CD4-positive, alpha-beta T cell treated with Interferon alpha-2 for 1 hour (primary cell): ENCODE measurements at places on chromosomes 2 and 18.

DNA sequence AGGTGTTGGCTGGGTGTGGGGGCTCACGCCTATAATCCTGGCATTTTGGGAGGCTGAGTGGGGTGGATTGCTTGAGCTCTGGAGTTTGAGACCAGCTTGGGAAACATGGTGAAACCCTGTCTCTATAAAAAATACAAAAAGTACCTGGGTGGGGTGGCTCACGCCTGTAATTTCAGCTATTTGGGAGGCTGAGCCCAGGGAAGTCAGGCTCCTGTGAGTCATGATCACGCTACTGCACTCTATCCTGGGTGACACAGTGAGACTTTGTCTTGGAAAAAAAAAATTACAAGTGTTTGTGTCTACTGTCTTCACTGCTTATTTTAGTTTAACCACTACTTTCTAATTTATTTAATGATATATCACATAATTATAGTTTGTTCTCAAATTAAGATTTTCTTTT is 62.7 kb upstream of the DOCK10 start:
- no peak for DNase-seq

- DNase-seq = no peak
These were observed 439.1 kb downstream of the GRB14 start for GRCh38 chr2:164182116-164182627.

GRCh38 chr18:69785466-69785865 is 162.2 kb downstream of the CD226 start:
- DNase-seq = no peak

GRCh38 chr2:212991120-212991519 is 160.3 kb downstream of the IKZF2 start:
- no peak for DNase-seq

DNA sequence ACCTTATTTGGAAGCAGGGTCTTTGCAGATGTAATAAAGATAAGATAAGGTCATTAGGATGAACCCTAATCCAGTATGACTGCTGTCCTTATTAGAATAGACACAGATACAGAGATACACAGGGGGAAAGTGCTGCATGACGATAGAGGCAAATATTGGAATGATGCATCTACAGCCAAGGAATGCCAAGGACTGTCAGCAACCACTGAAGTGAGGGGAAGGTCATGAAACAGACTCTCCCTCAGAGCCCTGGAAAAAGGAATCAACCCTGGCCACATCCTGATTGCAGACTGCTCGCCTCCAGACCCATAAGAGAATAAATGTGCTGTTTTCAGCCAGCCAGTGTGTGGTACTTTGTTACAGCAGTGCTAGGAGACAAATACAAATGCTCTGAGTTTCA is 14.8 kb downstream of the TMEM237 start:
- DNase-seq = no peak

DNA sequence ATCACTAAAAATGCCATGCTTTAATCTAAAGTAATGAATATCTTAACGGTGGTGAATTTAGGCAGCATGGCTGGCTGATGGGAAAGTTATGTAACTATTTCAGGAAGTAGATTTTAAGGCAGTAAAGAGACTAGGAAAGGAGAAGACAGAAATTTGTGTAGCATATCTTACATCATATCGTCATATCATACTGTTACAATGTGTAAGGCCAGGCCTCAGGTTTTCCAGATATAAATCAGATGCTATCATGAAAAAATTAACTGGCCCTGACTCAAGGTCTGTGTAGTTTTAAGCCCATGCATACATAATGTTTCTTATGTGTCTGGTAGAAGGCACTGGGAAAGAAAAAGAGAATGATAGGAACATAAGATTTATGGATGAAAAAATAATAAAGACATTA is 8.9 kb upstream of the FAP start:
- DNase-seq = no peak

- no peak for DNase-seq
These were observed 484.8 kb upstream of the ID2 start for GRCh38 chr2:8197101-8197500.

DNA sequence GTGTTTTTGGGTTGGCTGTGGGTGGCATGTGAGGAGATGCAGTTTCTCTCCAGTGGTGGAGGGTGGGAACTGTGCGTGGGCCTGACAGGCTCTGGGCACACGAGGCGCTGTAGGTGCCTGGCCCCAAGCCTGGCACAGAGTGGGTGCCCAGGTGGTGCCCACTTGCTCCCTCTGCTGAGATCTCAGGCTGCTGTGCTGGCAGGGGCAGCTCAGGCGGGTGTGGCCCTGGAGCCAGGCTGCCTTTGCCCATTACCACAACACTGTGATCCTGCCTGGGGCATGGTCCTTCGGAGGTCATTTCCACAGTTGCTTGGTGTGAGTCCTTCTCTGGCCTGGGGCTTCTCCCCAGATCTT is 20.4 kb downstream of the TSHZ1 start:
- no peak for DNase-seq

- no peak for DNase-seq
These were observed 86.2 kb downstream of the METTL8 start for GRCh38 chr2:171347591-171348032.

DNA sequence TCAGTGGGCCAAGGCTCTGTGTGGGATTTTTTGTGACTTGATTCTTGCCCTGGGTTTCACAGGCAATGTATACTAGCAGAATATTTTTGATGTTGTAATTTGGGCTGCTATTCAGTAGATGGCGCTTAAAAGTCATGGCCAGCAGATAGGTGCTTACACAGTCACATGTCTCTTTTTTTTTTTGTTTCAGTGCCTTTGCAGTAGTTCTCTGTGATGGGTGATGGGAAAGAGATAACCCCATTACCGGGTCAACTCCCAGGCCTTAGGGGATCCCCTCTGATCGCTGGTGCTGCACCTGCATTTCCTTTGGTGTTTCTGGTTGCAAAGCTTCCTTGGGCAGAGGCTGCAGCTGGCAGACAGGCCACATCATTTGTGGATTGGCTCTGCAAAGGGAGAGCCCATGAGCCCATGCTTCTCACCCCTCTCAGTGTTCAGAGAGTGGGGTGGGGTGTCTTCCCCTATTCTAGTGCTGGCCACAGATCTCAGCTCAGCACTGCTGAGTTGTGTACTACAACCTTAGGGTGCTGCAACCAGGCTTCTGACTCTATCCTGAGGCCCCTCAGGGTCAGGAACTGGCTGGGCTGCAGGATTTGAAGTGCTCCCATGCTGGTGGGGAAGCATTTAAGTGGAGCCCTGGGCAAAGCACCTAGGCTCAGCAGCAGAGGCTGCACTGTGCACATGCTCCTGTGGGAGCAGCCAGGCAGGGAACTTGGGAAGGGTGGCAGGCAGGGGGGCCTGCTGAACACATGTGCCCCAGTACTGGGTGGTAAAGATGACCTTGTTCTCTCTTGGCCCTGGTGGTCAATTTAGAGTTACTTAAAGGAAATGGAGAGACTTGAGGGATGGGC is 219.8 kb upstream of the SPHKAP start:
- DNase-seq = no peak

GRCh38 chr2:239994086-239994485 is 31.1 kb downstream of the NDUFA10 start:
- no peak for DNase-seq

DNA sequence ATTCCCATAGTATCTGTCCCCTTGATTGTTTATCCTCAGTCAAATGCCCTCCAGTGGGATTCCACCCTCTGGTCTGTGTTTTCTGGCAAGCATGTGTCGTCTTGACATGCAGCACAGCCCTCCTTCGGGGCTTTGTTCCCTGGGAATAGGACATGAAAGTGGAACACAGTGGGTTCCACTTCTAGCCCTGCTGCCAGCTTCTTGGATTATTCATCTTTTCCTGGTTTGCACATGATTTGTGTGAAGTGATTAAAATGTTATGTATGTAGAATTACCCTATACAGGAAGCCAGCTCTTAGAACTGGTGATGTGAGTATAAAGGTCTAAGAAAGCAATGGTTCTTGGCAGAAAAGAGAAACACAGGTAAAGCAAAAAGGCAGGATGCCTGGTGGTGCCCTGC is 142.3 kb downstream of the TANC1 start:
- DNase-seq = no peak

GRCh38 chr2:147026664-147027295 is 818.0 kb upstream of the ACVR2A start:
- no peak for DNase-seq

- no peak for DNase-seq
These were observed 8.6 kb upstream of the ESPNL start for GRCh38 chr2:238091436-238092060.

DNA sequence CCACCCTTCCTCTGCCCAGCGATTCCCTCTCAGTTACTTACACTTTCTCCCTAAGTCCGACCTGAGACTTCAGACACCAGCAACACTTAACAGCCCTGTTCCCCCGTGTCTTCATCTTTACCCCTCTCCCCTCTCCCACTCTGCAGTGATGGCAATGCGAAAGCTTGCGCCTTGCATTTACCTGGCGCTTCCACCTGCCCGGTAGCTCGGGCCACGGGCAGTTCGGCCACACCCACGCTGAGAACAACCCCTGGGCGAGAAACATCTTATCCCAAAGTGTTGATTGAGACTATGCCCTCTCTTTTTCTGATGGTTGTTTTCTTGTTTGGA is 558 bp downstream of the DNAJC10 start:
- DNase-seq = peak; percentile 2

- DNase-seq = no peak
These were observed 28.2 kb upstream of the NARS1 start for GRCh38 chr18:57649556-57650500.

GRCh38 chr2:78980152-78980465 is 45.4 kb upstream of the REG3G start:
- DNase-seq = no peak

GRCh38 chr2:20625491-20626391 is 25.2 kb downstream of the HS1BP3 start:
- DNase-seq = no peak

- no peak for DNase-seq
These were observed 317.0 kb downstream of the CYP26B1 start for GRCh38 chr2:71830497-71831192.

DNA sequence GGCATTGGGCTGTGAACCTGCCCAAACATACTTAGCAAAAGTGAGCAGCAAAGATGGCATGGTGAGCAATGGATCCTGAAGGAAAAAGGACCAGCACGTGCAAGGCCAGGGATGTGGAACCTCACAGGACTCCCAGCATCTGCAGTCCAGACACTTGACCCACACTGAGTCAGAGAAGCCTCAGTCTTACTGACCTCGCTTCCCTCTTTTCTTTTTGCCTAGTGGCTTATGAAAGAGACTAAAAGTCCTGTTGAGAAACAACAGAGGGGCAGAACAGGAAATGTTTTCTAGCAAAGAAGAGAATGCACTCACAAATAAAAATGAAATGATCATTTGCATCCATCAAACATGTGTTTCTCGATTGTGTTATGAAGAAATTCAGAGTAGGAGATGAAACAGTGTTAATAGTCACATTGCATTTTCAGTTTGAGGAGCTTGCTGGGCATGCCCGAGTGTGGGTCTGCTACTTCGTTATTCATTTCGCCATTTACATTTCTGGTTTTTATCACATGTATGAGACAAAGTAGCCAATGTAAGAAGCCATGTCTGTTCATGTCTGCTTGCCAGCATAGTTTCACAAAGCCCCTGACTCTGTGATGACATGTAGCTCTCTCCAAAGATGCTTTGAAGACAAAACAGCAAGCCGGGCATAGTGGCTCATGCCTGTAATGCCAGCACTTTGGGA is 118.4 kb downstream of the INO80D start:
- no peak for DNase-seq

DNA sequence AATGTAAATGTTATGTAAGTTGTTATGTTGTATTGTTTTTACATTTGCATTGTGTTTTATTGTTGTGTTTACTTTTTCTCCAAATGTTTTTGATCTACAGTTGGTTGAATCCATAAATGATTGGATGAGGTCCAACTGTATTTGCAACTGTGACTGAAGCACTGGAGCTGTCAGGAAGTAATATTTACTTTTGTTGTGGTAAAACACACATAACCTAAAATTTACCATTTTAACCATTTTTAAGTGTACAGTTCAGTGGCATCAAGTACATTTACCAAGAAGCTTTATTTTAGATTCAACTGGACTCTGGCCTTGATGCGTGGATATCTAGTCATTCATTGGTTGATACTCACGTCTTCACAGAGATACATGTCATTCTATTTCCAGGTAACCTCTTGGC is 181.8 kb downstream of the THADA start:
- no peak for DNase-seq

DNA sequence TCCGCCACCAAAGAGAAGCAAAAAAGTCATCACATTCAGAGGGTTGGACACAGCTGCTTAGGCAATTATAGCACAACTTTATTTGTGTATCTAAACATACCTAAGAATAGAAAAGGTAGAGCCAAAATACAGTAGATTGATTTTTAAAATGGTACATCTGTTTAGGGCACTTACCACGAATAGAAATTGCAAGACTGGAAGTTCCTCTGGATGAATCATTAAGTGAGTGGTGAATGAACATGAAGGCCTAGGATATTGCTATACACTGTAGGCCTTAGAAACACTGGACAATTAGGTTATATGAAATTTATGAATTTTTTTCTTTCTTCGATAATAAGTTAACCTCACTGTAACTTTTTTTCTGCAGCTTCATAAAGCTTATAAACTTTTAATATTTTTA is 687.0 kb downstream of the BCL11A start:
- DNase-seq = no peak

- no peak for DNase-seq
These were observed 403.7 kb downstream of the STK39 start for GRCh38 chr2:167843657-167844056.

GRCh38 chr2:198073253-198073652 is 268.9 kb downstream of the PLCL1 start:
- DNase-seq = no peak

DNA sequence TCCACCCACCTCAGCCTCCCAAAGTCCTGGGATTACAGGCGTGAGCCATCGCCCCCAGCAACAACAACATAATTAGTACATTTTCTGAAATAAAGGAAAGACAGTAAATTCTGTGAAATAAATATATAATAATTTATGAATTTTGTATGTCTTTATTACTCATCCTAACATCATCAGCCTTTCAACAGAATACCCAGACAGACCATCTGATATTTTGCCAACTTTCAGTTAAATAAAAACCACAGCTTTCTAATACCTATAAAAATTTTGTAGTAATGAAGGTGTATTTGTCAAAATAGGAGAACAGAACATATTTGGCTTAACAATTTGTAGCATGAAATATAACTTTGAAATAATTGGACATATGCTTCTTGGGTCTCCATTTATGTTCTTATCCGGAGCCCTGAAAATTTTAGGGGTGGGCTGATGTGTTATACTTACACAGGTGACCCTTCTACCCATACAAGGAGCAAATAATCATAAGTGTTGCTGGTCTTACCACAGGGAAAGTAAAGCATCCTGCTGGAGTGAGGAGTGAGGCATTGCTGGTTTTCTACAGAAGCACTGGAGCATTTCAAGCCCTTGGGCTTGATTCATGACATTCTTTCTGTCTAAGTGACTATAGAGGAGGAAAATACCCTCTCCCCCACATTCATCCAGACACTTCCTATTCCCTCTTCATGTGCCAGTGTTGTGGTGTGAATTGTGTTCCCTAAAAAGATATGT is 99.3 kb downstream of the SPOPL start:
- no peak for DNase-seq

DNA sequence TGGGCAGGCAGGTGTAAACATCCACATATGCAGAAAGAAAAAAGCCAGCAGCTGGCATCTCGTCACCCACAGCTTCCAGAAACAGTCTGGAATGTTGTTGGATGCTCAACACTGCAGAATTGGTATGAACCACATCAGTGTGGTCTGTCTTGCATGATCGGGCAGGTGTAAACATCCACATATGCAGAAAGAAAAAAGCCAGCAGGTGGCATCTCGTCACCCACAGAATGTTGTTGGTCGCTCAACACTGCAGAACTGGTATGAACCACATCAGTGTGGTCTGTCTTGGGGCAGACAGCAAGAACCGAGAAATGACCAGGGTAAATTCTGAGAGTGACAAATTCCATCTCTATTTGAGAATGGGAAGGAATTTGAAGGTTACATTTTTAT is 39.6 kb downstream of the DOCK10 start:
- DNase-seq = peak; percentile 44

GRCh38 chr2:120994301-120994995 is 258.8 kb downstream of the GLI2 start:
- DNase-seq = no peak
